MM.1S (cell line): ENCODE measurements at places on chromosomes 11 and 22.

GRCh38 chr11:23288003-23288783 is 427.9 kb upstream of the CCDC179 start:
- H3K27ac ChIP-seq: no peak overlapping the region
- no peak overlapping the region for H3K4me3 ChIP-seq
- H3K27me3 ChIP-seq: no peaks in the 10 kb centered on the region
- no peaks in the 10 kb centered on the region for H3K4me1 ChIP-seq

GRCh38 chr22:31177420-31178162 is 17.6 kb downstream of the RNF185 start:
- H3K36me3 ChIP-seq: no peaks in the 10 kb centered on the region
- H3K4me1 ChIP-seq: 0 out of 2 replicates have a peak, but pooled peaks cover 5% of the 10 kb centered on the region
- no peak overlapping the region for H3K27ac ChIP-seq
- no peak overlapping the region for H3K4me3 ChIP-seq
- DNase-seq: no peak
- H3K27me3 ChIP-seq: no peaks in the 10 kb centered on the region

- H3K4me1 ChIP-seq: peaks cover 22% of the 10 kb centered on the region
- H3K27me3 ChIP-seq: 0 out of 2 replicates have a peak, but pooled peaks cover 12% of the 10 kb centered on the region
- peak; percentile 95 for DNase-seq
- no peak overlapping the region for H3K4me3 ChIP-seq
- no peak overlapping the region for H3K27ac ChIP-seq
- no peaks in the 10 kb centered on the region for H3K36me3 ChIP-seq
Observed at GRCh38 chr11:76626921-76627401, 43.6 kb downstream of the LRRC32 start.

DNA sequence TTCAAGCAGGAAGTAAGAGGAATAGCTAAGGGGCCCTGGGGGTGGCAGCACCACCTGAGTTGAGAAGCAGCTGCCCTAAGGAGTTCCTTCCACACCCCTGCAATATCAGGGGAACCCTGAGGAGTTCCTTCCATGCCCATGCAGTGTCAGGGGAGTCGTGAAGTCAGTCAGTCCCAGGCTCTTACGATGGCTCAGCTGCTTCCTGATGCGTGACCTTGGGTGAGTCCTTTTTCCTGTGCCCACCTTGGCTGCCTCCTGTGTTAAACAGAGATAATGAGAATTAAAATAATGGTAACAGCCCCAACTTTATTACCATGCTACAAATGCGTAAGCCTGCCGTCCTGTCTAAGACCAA is 181.1 kb downstream of the MIAT start:
- H3K27me3 ChIP-seq: no peaks in the 10 kb centered on the region
- H3K27ac ChIP-seq: no peak overlapping the region
- DNase-seq: no peak
- H3K4me3 ChIP-seq: no peak overlapping the region
- H3K4me1 ChIP-seq: no peaks in the 10 kb centered on the region
- H3K36me3 ChIP-seq: no peaks in the 10 kb centered on the region

DNA sequence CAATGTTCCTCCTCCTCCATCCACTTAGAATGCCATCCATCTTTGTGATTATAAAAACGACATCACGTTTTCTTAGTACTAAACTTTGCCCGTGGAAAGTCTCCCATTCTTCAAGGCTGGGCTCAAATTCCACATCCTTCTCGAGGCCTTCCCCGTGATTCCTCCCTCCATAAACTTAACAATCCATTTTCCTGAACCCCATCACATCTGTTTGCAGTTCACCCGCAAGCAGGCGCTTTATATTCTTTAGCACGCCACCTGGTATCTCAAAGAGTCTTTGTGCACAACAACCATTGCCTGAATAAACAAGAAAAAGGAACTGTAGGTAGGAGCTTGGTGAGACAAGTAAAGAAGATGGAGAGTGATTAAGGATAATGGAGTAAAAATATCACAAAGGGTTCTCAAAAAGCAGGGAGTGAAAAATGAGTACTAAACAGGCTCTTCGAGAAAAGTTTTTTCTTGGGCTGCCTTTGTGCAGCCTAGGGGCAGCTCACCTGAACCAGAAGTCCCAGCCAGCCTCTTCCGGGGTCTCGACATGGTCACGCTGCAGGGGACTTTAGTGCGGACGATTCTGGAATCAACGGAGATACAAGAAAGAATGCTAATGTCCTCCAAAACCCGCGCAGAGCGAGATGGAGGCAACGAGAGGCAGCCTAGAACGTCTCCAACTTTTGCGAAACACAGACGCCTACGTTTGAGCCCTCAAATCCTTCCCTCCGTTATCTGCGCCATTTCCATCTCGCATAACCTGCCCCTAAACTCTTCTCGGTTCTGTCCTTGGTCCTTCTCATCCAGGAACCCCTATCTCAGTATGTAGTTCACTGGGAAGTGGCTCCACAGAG is 585 bp downstream of the THYN1 start:
- H3K27ac ChIP-seq: no peak overlapping the region
- H3K4me3 ChIP-seq: peak overlapping the region; percentile 90
- H3K4me1 ChIP-seq: peaks cover 28% of the 10 kb centered on the region
- H3K36me3 ChIP-seq: 0 out of 2 replicates have a peak, but pooled peaks cover 6% of the 10 kb centered on the region

DNA sequence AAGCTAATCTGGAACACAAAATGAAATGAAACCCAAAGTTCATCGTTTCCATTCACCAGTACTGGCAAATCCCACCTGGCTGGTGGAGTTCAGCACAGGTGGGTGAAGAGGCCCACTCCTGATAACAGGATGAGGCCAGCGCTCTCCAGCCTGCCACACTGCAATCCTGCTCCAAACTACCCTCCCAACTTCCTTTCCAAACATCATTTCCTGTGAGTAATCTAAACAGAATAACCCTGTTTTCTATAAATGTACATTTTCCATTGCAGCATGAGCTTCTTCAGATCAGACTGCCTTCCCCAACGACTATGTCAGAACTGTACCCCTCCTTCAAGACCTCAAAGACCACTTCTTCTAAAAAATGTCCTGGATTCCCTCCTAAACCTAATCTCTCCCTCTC is 15.9 kb upstream of the NFRKB start:
- no peak overlapping the region for H3K27ac ChIP-seq
- H3K27me3 ChIP-seq: no peaks in the 10 kb centered on the region
- H3K4me3 ChIP-seq: no peak overlapping the region

DNA sequence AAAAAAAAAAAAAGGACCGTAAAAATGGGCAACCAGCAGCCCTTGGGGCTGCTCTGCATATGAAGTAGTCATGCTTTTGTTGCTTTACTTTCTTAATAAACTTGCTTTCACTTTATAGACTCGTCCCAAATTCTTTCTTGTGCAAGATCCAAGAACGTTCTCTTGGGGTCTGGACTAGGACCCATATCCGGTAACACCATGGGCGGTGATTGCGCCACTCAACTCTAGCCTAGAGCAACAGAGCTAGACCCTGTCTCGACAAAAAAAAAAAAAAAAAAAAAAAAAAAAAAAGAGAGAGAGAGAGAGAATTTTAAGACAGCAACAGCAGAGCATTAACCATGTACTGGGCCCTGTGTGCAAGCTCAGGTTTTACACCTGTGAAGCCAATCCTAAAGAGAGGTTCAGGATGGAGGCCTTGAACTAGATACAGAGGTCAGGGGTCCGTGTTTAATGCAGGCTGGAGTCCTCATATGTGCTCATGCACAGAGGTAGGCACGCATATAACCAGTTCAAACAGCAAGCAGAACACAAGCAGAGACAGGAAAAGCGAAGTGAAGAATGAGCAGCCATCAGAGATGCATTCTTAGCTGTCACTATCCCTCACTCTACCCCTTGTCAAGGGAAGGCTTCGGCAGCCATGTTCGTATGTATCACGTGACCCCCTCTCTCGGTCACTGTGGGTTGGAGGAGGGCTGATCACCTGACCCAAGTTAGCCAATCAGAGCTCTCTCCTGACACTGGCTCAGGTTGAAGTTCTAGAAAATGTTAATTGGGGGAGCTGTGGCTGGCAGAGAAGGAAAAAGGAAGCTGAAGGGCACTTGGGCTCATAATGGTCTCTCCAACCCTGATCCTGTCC is 16.7 kb upstream of the SYT12 start:
- H3K27ac ChIP-seq: no peak overlapping the region
- DNase-seq: peak; percentile 50
- H3K36me3 ChIP-seq: no peaks in the 10 kb centered on the region
- H3K4me1 ChIP-seq: 0 out of 2 replicates have a peak, but pooled peaks cover 4% of the 10 kb centered on the region
- H3K4me3 ChIP-seq: peak overlapping the region; percentile 20; the same call in 1 of the 2 replicates
- no peaks in the 10 kb centered on the region; the same call in 1 of the 2 replicates for H3K27me3 ChIP-seq
